ENCODE measurements at places on chromosomes 5 and 9.
A peak's percentile ranks its signal among the peaks of the same experiment; 100 is the strongest.

DNA sequence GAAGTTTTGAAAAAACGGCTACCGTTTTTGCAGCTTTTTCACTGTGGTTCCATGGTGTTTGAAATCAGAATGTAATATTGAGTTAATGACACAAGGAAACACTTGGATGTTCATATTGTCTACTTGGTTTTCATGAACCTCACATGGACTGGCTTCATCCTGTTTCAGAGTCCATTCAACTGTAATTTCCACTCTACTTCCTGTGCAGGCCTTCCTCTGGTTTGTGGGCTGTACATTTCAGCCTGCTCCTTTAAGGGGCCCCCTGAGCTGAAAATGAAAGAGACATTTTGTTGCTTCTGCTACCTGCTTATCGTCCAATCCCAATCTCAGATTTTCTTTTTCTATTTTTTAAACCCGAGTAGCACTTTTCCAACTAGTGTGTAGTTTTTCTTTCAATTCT is 41.8 kb upstream of the CDKN2B start:
- peak; percentile 42 for DNase-seq

GRCh38 chr5:121533814-121534213 is 317.9 kb upstream of the FTMT start:
- peak; percentile 75 for DNase-seq

GRCh38 chr9:13879981-13880380 is 434.0 kb downstream of the NFIB start:
- DNase-seq: no peak

GRCh38 chr5:148623101-148623500 is 31.2 kb downstream of the HTR4 start:
- no peak for DNase-seq

DNA sequence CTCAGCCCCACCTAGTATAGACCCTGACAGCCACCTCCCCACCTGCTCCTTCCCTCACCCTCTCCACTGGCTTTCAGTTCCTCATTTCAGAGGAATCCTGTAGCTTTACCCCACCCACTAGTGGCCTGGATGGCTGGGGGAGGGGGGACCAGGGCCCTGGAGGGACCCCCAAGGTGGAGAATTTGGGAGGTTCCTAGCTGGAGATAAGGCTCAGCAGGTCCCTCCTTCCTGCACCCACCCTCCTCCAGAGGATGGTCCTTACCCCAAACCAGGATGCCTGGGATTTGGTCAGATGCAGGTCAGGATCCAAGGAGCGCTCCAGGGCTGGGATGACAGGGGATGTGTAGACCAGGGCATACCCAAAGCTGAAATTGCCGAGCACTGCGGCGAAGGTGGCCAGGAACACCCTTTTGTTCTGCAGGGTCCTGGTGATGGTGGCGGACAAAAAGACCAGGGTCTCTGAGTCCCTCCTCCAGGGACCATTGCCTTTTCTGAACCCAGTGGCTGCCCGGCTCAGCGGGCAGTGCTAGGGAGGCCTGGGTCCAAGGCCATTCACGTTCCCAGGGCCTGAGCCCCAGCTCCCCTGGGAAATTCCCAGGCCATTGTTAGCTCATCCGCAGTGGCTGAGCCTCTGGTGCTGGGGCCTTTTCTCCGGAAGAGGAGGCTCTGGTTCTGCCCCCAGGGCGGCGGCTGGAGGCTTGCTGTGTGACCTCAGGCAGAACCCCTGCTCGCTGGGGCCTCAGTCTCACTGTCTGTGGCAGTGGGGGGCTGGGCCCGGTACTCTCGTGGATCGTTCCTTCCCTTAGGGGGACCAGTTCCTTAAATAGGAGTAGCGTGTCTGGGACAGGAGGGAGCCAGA is 678 bp downstream of the SLC2A6 start:
- DNase-seq: peak; percentile 21

DNA sequence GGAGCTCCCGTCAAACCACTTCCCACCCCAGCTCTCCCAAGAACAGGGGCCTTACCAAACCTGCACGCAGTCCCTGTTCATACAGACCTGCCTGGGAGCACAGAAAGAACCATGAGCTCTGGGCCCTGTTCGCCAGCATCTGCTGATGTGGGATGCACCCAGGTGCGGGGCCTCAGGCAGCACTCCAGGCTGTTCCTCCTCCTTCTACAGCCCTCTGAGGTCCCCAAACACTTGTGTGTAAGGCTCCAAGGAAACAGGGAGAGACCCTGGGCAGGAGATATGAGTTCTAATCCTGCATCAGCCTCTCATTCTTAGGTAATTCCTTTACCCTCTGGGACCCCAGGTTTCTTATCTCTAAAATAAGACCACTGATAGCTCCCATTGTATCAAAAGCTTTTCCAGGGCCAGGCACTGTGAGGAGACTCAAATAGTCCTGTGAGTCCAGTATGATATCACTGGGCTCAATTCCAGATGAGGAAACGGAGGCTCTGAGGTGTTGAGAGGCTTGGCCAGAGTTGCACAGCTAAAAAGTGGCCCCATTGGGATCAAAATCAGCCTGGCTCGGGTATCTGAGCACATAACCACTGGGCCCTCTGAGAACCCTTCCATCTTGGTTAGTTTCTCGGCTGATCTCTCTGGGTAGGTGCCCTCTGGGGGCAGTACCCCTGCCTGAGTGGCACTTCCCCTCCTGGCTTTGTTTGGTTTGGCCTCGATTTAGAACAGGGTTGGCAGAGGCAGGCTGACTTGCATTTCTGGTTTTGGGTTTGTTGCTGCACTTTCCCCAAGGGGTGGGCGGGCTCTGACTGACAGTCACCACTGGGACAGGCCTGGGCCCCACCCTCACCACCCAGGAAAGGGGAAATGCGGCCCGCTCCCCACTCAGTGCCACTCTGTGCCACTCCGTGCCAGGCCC is 116.8 kb downstream of the RGS3 start:
- DNase-seq: no peak

GRCh38 chr5:128195316-128195715 is 111.8 kb downstream of the SLC12A2 start:
- DNase-seq: no peak

GRCh38 chr9:134306636-134307600 is 19.3 kb upstream of the RXRA start:
- DNase-seq: no peak

DNA sequence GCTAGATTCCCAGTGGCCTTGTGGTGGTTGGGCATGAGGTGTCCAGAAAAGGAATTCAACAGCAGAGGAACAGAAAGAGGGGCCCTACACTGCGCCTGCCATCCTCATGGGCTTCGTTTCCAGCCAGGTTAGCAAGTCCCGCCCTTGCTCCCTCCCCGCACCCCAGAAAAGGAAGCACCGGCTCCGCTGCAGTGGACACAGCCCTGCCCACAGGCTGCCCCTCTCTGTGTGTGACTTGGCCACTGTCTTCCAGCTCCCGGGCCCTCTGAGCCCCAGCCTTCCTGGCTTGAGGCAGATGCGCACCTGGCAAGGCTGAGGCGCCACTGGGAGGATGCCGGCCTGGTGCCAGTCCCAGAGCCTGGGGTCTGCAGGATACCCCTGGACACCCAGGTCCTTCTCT is 305.0 kb upstream of the IRX4 start:
- DNase-seq: no peak

DNA sequence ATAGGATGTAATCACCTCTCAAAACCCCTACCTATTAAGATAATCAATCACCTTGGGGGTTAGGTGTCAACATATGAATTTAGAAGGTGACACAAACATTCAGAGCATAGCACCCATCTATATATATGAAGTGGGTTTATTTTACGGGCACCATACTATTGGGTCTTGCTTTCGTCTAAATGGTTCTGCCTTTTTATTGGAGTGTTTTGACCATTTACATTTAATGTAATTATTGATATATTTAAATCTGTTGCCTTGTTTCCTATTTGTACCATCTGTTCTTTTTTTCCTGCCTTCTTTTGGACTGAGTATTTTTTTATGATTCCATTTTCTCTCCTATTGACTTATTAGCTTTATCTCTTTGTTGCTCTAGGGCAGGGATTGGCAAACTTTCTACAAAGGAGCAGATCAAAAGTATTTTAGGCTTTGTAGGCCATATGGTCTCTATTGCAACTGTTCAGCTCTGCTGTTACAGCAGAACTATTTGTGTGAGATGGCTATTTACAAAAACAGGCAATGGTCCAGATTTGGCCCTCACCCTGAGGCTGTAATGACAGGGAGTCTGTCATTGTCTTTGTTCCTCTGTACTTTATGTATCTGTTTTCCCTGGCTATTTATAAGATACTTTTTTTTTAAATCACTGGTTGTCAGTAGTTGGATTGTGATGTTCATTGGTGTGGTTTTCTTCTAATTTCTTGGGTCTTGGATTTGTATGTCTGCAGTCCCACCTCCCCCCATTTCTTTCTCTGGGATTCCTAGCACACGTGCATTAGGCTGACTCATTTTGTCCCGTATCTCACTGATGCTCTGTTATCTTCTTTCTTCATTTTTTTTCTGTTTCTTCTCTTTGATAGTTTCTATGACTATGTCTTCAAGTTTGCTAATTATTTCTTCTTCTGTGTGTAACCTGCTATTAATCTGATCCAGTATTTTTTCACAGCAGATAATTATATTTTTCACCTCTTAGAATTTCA is 127.1 kb downstream of the DAB2IP start:
- DNase-seq: no peak

DNA sequence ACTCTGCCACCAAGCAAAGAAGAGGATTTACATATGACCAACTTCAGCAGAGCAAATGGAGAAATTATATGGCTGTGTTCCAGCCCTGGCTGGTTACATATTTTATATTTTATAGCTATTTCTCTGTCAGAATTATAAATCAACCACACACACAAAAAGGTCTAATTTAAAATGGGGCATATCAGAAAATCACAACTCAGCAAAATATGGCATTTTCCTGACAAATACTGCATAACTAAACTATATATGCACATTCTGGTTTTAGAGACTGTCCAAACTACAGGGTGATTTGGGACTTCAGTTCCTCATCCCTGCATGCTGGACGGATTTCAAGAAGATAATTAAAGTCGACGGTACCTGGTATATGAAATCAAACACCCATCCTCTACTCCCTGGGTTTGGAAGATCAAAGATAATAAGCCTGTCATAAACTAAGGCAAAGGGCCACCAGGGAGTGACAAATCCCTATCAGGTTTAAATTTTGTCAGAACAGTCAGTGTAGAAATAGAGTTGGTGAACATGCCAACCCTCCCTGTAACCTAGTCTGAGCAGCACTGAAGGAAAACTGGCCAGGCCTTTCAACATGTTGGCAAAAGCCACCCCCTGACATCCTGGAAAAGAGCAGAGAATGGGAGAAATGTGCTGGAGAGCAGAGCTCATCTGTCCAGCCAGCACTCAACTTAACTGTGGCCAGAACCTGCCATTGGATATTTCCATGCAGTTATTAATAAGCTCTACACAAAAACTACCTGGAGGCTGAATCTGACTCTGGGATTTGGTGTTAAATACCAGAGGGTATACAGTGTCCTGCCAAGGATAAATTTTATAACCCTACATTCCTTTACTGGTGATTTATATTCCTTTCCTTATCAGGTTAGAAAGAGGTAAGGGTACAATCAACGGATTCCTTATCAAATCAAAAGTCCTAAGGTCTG is 235.7 kb downstream of the ENC1 start:
- DNase-seq: no peak

- peak; percentile 75 for DNase-seq
These were observed 10.4 kb downstream of the AMACR start for GRCh38 chr5:33997331-33997983.

DNA sequence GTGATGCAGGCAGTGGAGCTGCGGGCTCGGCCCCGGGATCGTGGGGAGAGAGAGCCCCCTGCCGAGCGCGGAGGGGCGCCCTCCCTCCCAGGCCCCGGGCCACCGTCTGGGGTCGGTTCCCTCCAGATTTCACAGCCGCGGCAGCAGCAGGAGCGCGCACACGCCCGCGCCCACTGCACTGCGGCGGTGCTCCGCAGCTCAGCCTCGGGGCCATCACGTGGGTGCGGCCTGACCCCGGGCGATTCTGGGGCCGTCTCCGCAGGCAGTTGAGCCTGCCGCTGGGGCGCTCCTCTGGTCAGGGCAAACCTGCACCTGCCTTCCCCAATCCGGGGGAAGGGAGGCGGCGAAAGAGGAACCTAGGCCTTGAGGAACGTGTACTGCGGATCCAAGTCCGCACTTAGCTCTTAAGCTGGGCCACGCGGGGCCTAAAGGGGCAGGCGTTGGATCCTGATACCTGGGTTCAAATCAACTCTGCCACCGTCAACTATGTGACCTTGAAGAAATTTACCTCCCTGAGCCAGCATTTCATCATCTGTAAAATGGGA is 9.4 kb upstream of the DELE1 start:
- peak; percentile 27 for DNase-seq

DNA sequence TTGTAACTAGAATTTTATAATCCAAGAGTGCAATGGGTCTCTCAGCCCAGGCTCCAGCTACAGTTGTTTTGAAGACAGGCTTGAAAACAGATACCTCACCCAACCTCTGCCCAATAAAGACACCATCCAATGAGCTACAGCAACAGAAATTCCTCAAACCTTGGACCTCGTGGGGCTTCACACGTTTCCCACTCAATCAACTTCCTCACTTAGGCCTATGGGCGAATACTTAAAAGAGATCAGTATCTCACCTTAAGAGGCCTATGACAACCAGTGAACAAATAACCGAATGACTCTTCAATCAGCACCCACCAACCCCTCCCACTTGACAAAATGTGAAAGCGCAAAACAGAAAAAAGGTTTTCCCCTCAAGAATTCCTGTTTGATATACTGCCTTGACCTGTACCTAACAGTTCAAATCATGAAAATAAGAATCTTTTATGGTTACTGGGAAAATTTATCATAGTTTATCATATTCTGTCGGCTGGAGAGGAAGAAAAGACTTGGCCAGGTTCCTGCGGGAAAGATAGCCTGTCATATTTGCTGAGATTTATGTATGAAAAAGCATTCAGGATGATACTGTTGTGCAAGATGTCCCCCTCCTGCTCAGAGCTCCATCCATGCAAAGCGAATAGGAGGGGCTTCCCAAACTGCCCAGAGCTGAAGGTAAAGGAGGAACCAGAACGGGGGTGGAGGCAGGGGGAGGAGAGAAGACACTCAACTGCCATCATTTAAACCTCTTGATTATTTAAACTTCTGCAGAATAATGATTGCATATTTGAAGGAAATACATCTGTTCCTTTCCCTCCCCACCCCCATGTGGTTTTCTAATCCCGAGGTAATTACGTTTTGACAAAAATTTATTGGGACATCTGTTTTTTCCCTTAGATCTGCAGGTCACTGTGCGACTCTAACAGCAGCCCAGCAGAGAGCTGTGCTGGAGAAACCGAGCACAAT is 256.3 kb downstream of the NFIB start:
- no peak for DNase-seq

DNA sequence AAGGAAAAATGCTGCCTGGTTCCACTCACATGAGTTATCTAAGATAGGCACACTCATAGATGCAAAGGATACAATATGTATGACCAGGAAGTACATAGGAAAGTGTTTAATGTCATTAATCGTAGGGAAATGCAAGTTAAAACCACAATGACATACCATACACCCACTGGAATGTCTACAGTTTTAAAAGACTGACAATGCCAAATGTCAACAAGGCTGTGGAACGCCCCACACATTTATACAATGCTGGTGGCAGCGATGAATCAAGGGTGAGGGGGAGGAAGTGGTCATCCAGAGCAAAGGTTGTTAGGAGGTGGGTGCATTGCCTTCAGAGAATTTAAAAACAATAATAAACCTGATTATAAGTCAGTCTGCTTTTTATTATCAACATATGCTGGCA is 437.8 kb downstream of the ARHGEF28 start:
- DNase-seq: no peak

GRCh38 chr5:148932355-148932935 is 106.0 kb downstream of the ADRB2 start:
- no peak for DNase-seq

- DNase-seq: peak; percentile 18
These were observed 1116.2 kb upstream of the EDIL3 start for GRCh38 chr5:85500869-85501268.
